Naive thymus-derived CD8-positive, alpha-beta T cell (primary cell): ENCODE measurements at places on chromosomes 3 and 15.

DNA sequence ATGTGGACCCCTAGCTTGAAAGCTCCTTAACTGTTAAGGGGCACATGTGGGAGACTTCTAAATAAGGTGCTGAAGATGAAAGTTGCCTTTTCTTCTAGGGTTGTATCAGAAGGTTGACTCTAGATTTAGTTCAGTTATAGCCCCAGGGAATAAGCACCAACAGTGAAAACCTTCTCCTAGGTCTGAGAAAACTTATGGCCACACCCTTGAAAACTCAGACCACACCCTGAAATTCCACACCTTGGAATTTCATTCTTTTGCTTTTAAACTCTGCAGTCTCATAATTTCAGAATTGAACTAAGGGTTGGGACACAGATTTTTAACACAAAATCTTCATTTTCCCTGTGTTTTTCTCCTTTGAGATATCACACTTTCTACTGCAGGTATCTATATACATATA lies 355.8 kb upstream of the IL12A start:
- DNase-seq: no peak

- DNase-seq: no peak
Measured at GRCh38 chr15:50016951-50017350, 102.1 kb downstream of the ATP8B4 start.

DNA sequence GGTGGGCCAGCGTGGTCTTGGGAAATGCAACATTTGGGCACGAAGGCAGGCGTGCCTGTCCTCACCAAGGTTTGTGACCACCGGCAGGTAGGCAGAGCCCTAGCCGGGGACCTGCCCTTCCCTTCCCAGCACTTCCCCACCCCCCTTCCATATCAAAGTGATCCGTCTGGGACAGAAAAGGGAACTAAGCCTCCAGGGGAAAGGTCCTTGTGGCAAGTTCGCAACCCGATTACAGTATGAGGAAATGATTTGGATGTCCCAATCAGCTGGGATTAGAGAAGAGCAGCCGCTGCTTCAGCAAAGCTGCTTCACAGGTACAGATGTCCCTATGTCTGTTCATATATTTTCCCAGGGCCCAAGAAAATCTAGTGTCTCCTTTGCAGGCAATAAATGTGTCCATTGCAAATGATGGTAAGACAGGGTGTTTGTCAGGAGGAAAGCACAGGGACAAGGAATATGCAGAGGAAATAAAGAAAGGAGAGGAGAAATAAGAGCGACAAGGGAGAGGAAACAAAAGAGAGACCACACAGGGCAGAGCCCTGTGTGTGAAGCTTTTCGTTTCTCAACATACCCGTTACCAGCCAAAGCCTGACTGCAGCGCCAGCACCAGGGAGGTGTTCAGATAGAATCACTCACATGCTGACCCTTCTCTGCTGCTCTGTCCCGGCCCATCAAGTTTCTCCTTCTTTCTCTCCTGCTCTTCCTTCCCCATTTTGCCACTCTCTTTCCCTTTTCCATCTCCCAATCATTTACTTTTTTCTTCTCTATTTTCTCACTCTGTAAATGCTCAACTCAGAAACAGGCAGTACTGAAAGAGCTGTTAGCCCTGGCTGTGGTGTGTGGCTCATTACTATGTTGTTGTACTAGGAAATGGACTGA lies 17.4 kb upstream of the SECISBP2L start:
- DNase-seq: no peak

DNA sequence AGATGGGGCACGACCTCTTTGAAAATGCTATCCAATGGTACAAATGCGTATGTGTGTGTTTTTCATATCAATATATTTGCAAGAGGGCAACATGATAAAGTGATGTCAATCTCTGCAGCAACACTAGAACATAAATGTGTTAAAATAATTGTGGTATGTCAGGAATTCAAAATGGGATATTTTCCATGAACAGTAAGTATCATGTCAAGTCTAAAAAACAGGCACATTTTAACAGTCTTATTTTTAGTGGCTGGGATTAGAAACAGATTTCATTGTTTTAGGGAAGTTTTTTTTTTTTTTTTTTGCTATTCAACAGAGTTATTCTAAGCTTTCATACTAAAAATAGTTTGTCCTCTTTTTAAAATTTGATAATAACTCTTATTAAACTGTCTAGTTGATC lies 209.8 kb downstream of the GAP43 start:
- no peak for DNase-seq

DNA sequence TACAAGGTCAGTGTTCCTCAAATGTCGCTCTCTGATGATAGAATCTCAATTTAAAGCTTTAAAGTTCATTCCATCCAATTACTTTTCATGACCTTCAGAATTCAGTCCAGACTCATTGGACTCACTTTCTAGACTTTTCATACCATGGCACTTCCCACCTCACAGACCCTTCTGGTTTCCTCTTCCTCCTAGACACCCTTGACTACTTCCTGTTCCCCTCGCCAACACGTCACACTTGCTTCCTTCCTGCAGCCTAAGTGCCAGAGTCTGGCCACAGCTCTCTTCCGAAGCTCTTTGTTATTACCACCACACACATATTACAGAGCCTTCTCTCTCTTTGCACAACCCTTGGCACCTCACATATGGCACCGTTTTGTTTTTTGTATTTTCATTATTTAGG lies 59.1 kb upstream of the UMPS start:
- peak; percentile 15 for DNase-seq

- no peak for DNase-seq
Measured at GRCh38 chr15:84685304-84685703, 27.3 kb upstream of the NMB start.

DNA sequence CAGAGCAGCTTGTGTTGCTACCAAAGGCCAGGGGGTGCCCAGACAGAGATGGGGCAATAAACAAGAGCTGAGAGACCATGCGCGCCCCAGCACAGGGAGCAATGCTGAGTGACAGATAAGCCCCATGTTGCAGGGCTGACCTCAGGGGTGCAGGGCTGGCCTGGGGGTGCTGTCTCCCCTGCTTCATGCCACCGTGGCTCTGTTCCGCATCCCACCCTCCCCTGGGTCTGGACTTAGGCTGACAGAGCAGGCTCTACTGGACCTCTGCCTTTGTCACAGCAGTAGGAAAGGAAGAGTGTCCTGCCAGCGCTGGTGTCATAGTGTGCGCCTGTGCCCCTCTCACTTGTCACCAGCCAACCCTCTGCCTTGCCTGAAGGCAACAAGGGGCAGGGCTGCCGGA lies 67.4 kb upstream of the IQSEC1 start:
- no peak for DNase-seq
